ENCODE measurements at places on chromosomes 16 and 17.
A peak's percentile ranks its signal among the peaks of the same experiment; 100 is the strongest.

GRCh38 chr17:40461732-40462342, 18.6 kb downstream of the IGFBP4 start:
- no peak for DNase-seq

DNA sequence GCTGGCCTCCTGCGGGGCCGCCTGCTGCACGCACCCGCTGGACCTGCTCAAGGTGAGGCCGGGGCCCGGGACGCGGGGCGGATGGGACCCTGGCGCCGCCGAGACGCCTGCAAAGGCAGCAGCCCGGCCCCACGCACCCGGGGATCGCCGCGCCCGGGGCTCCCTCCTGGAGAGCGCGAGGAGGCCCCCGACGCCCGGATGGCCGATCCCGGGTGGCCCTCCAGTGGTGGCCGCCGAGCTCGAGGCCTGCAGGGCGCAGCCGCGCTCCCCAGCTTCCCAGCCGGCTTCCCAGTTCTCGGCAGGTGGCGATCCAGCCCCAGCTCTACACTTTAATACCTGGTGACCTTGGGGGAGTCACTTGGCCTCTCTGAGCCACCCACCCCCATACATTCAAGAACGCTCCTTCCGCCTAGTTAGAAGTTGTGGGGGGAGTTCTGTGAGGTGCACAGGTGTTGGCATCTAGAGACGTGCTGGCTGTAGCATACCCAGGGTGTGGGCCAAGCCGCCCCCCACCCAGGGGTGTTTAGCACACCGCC, 452 bp downstream of the SLC25A10 start:
- no peak for DNase-seq

DNA sequence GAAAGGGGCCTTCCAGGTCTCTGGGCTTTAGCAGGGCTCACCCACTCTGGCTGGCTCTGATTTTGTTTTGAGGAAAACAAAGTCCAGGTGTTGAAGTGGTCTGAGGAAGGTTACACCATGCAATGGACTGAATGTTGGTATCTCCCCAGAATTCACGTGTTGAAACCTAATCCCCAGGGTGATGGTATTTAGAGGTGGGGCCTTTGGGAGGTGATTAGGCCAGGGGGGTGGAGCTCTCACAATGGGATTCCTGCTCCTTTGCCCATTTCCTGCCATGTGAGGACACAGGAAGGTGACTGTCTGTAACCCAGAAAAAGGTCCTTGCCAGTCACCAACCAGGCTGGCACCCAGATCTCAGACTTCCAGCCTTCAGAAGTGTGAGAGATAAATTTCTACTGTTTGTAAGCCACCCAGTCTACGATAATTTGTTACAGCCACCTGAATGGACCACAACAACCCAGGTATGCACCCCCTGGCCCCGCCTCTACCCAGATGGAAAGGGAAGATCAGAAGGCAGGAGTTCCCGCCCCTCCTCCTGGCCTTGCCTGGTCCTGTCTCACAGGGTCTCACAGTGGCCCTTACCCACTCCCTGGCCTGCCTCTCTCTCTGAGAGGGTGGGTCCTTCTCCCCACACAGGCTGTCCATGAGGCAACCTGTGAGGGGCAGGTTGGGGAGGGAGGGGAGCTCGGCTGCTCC, 32.0 kb downstream of the LRRC75A start:
- DNase-seq = no peak

GRCh38 chr17:50265690-50266315, 8.5 kb upstream of the TMEM92 start:
- DNase-seq = no peak

GRCh38 chr16:87493608-87494280, 920 bp upstream of the ZCCHC14 start:
- no peak for DNase-seq

DNA sequence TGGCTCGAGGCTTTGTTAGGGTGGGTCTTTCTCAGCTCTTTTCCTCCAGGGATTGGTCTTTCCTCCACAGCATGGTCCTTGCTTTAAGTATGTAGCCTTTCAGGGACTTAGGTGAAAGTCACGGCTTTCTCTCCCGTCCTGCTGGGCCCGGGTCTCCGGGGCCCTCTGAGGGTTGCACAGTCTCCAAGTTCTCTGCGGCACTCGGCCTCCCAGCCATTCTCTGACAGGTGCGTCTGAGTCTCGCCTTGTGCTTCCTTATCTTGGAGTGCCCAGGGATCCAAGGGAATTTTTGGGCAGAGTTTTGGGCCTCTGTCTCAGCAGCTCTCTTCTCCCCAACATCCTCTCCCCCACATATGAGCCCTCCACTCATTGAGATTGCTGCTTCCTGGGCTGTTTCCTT, 36.6 kb downstream of the ZNF750 start:
- no peak for DNase-seq

DNA sequence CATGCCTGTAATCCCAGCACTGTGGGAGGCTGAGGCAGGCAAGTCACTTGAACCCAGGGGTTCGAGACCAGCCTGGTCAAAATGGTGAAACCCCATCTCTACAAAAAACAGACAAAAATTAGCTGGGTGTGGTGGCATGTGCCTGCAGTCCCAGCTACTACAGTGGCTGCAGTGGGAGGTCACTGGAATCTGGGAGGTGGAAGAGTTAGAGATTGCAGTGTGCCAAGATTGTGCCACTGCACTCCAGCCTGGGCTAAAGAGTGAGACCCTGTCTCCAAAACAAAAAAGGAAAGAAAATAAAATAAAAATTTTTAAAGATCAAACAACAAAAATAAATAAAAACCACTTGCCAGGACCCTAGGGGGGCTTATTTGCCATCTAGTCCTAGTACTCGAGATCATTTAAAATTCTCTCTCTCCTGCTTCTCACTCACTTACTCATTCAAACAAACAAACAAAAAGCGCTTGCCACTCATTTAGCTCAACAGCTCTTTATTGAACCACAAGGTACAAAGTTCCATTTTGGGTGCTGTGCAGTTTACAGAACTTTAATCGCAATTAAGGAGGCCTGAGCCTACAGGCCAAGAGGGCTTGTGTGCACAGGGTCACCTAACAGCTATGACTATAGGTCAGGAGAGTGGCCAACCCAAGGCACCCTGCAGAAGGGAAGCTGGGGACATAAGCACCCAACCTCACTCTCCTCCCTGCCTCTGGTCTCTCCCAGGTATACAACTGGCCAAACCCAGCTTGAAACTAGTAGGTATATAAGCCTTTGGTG, 4.4 kb downstream of the CHD9NB start:
- no peak for DNase-seq

DNA sequence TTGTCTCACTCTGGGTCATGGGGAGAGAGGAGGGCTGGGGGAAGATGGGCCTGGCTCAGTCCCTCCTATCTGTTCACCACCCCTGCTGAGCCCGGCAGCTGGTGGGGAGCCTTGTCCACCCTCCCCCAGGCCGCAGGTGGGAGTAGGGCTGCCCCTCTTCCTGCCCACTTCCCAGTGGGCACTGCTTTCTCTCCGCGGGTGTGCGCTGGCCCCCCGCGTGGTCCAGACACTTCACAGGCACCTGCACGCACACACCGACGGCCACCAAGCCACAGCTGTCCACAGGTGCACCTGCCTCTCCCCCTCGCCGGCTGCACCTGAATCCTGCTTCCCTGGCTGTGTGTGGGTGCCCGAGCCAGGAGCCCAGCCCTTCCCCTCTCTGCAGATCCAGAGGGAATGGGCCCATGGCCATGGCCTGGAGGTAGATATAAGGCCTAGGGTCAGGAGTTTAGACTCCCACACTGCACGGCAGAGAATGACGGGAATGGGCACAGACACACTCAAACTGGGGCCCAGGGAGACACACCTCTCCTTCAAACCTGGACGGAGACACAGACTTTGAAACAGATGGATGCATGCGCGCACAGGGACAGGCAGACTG, 2.0 kb downstream of the NHERF2 start:
- no peak for DNase-seq

DNA sequence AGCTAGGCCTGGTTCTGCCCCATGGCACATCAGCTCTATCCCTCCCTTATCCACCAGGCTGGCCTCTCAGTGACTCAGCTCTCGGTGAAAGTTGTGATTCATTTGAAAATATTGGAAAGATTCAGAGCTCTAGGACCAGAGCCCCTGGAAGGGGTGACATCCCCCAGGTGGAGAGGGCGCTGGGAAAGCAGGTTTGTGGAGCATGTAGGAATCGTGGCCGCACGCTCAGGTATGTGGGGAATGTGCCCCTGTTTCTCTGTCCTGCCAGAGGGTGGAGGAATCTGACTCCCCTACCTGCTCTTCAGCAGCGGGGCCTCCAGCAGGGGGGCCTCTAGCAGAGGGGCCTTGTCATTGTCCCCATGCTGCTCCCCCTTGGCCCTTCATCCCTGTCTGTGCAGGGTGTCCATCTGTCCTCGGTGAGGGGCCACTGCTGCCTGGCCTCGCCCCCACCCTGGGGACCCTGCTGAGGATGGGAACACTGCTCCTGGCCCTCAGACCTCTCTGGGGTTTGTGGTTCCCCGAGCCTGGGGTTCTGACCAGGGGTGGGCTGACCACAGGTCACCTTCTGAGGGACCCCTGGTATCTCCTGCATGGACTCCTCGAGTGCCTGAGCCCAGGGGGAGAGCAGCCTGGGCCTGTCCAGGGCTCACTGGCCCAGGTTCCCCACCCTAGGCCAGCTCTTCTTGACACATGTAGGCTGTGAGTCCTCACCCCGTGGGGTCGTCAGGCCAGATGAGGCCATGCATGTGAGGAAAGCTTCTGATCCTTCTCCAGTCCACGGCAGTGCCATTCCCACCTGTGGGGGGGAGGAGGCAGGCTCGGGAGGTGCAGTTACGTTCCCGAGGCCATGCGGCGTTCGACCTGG, 47.5 kb downstream of the NT5M start:
- DNase-seq = no peak

DNA sequence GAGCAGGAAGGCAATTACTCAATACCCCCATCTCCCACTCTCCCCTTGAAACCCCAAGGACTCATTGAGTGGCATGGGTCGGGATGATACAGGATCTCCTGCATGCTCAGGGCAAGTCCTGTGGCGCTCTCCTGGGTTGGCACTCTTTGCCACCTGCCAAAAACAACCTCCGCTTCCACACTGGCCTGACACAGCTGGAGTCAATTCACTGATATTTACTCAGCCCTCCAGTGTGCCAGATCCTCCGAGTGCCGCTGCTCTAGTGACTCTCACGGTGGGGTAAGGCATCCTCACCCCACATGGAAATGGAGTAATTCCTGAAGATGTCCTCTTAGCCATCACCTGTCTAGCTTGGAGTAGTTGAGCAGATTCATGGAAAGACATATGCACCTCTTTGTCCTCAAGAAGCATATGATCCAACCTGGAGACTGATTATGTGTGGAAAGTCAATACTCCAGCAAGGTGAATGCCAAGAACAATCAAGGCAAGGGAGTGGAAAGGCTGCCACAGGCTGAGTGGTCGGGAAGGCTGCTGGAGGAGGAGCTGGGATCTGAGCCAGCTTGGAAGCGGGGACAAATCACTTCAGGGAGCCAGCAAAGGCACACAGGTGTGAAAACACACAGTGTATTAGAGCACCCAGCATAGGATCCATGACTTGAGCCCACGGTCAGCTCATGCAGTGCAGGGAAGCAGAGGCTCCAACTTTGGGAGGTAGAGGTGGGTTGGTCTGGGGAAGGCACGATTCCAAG, 12.6 kb upstream of the GOSR2 start:
- no peak for DNase-seq

DNA sequence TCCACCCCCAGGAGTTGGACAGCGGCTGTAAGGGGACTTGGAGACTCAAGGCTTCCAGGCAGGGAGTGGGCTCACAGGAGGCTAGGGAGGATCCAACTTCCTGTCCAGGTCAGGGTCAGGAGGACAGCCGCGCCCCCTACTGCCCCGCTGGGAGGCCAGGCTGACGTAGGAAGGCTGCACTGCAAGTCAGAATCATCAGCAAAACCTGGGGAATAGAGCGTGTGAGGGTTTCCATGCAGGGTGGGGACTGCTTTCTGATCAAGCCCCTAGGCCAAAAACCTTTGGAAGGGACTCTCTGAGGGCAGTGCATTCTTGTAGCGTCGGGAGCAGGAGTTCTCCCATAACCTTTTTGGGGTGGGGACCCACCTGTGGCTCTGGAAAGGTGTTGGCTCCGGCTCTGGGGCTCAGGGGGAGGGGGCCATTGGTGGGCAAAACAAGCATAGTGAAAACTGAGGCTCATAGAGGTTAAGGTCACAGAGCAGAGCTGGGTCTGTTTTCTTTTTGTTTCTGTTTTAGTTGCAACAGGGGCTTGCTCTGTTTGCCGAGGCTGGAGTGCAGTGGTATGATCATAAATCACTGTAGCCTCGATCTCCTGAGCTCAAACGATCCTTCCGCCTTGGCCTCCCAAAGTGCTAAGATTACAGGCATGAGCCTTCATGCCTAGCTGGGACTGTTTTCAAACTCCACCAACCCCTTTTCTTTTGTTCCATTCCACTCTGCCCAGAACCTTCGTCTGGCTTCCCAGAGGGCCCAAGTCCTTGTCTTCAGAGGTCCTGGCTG, 22.1 kb downstream of the RAI1 start:
- no peak for DNase-seq

- no peak for DNase-seq
Observed at GRCh38 chr16:86906623-86907022, 328.3 kb downstream of the FOXL1 start.

DNA sequence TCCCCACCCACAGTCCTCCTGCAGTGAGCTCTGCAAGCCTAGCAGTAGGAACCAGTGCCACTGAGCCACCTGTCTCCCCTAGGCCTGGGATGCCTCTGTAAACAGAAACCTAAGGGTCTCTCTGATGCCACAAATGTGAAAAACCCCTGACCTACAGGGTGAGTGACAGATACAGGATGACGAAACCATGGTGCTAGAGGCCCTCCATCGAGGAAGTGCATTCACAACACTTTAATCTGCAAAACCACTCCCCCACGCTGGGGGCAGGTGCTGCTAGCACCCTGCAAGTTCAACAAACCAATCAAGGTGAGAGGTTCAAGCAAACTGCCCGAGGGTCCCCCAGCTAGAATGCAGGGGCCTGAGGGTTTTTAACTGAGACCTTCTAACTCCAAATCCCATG, 59.5 kb downstream of the CDYL2 start:
- no peak for DNase-seq

- DNase-seq = peak; percentile 39
Observed at GRCh38 chr17:79789943-79790804, 6.7 kb downstream of the CBX8 start.

GRCh38 chr16:47213761-47214440, 70.2 kb upstream of the NETO2 start:
- DNase-seq = no peak

DNA sequence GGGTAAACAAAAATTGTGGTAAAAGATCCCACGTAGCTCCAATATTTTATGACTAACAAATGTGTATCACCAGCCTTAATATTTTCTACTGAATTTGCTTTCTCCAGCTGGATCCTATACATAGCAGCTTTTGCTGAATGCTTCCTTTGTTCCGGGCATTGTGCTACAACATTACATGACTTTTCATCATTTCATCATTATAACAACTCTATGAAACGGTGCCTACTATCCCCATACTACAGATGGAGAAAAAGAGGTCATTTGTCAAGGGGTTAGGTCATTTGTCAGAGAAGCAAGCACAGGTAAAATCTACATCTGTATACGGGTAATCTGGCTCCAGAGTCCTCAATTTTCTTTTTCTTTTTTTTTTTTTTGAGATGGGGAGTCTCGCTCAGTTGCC, 74.3 kb downstream of the KANSL1 start:
- DNase-seq = no peak

All from CD4-positive, alpha-beta T cell treated with Interferon alpha-2 for 1 hour (primary cell).